ENCODE measurements at places on chromosomes 2 and 18.

DNA sequence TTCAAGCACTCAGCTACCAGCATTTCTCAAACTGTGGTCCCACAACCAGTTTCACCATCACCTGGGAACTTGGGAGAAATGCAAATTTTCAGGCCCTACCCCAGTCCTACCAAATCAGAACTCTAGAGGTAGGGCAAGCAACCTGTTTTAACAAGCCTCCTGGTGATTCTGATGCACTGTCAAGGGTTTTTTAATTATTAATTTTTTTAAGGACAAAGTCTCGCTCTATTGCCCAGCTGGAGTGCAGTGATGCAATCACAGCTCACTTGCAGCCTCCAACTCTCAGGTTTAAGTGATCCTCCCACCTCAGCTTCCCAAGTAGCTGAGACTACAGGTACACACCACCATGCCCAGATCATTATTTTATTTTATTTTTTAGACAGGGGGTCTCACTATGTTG, 7.8 kb downstream of the ACMSD start:
- H3K27ac ChIP-seq: no peak overlapping the region
- H3K4me3 ChIP-seq: no peak overlapping the region
- DNase-seq: no peak
- H3K4me1 ChIP-seq: no peaks in the 10 kb centered on the region

DNA sequence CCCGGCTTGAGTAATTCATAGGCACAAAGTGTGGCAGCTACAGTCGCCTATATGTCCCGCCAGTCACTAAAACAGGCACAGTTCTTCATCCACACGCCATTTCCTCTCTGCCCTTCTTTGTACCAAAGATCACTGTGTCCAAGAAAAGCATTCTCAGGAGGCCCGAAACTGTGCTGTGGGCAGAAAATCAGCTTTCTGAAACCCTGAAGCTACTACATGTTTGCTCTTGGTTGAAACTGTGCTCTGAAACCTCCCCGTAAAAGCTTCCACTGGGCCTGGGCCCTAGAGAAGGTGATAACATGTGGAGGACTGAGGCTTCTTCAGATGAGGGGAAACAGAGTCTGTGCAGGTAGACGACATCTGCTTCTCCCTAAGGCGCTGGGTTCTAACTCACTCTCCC, 75.6 kb upstream of the ID2 start:
- H3K27me3 ChIP-seq: no peaks in the 10 kb centered on the region
- H3K27ac ChIP-seq: no peak overlapping the region
- no peaks in the 10 kb centered on the region for H3K36me3 ChIP-seq
- H3K4me1 ChIP-seq: no peaks in the 10 kb centered on the region
- DNase-seq: no peak

- no peaks in the 10 kb centered on the region for H3K36me3 ChIP-seq
- no peak for DNase-seq
- no peaks in the 10 kb centered on the region for H3K4me1 ChIP-seq
Observed at GRCh38 chr2:154700136-154700535, 1.6 kb downstream of the KCNJ3 start.

GRCh38 chr2:202072737-202073401, at the start of gene KIAA2012:
Gene KIAA2012 (plus strand): TSS chr2:202073255. CDS start chr2:202073628, 373 bp downstream.
- no peak for DNase-seq
- no peaks in the 10 kb centered on the region for H3K4me1 ChIP-seq
- no peak within 1 kb of the TSS for H3K27ac ChIP-seq

- H3K27me3 ChIP-seq: no peaks in the 10 kb centered on the region
- H3K36me3 ChIP-seq: no peaks in the 10 kb centered on the region
- no peaks in the 10 kb centered on the region for H3K4me1 ChIP-seq
Observed at GRCh38 chr2:185700883-185701282, 37.7 kb upstream of the FSIP2 start.

DNA sequence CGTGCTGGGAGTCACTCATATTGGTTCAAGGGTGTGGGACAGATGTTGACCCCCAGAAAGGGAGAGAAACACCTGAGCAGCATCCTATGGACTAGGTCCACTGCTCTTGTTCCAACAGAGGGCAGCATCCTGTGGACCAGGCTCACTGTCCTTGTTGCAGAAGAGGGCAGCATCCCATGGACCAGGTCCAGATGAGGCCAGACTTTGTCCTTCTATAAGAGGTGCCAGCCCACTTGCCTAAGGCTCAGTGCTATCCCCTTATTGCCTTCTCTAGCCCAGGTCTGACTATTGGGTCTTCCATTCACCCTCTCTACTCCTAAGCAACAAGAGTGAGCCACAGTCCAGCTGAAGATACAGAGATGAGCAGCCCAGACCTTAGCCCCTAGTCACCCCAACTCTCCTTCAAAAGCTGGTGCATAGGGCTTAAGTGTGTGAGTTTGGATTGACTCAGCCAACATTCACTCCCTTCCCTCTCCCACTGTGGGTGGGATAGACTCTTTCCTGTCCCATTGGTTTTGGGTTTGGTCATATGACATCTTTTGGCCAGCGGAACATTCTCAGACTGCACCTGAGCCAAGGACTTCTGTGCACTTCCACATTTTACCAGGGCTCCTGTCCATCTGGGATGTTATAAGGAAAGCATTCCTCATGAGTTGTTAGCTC, 132.4 kb upstream of the GPC1 start:
- no peaks in the 10 kb centered on the region for H3K36me3 ChIP-seq
- no peaks in the 10 kb centered on the region for H3K27me3 ChIP-seq
- DNase-seq: no peak
- H3K4me3 ChIP-seq: no peak overlapping the region
- no peaks in the 10 kb centered on the region for H3K4me1 ChIP-seq

GRCh38 chr18:5295981-5296705, 617 bp upstream of the ZBTB14 start:
- peaks cover 4% of the 10 kb centered on the region for H3K27me3 ChIP-seq
- peak; percentile 99 for DNase-seq
- H3K27ac ChIP-seq: peak overlapping the region; percentile 81
- H3K4me3 ChIP-seq: peak overlapping the region; percentile 84

- no peaks in the 10 kb centered on the region for H3K27me3 ChIP-seq
- H3K27ac ChIP-seq: no peak overlapping the region
- DNase-seq: no peak
- H3K4me1 ChIP-seq: peaks cover 9% of the 10 kb centered on the region
- H3K36me3 ChIP-seq: peaks cover 3% of the 10 kb centered on the region
Observed at GRCh38 chr2:26049641-26050040, 15.8 kb downstream of the RAB10 start.

DNA sequence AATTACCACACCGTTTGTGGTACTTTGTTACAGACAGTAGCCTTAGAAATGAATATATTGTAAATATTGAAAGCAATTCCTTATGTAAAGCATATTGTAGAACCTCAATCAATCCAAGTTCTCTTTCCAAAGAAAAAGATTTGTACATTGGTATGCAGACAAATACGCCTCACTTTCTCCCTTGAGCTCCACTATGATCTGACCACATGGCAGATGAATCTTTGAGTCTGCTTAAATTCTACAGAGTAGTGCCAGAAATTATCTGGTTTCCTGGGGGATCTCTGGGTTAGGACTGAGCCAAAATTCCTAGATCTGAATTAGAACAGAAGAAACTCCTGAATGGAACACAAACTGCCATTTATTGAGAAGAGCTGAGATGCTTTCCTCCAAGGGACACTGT, 99.0 kb downstream of the CPO start:
- no peak overlapping the region for H3K27ac ChIP-seq
- no peak overlapping the region for H3K4me3 ChIP-seq
- no peaks in the 10 kb centered on the region for H3K4me1 ChIP-seq
- no peaks in the 10 kb centered on the region for H3K27me3 ChIP-seq
- DNase-seq: no peak
- H3K36me3 ChIP-seq: no peaks in the 10 kb centered on the region

GRCh38 chr2:61423714-61424113, 47.2 kb downstream of the USP34 start:
- H3K27ac ChIP-seq: peak overlapping the region; percentile 90
- no peaks in the 10 kb centered on the region for H3K27me3 ChIP-seq
- no peak overlapping the region for H3K4me3 ChIP-seq
- H3K4me1 ChIP-seq: peaks cover 56% of the 10 kb centered on the region
- no peak for DNase-seq

DNA sequence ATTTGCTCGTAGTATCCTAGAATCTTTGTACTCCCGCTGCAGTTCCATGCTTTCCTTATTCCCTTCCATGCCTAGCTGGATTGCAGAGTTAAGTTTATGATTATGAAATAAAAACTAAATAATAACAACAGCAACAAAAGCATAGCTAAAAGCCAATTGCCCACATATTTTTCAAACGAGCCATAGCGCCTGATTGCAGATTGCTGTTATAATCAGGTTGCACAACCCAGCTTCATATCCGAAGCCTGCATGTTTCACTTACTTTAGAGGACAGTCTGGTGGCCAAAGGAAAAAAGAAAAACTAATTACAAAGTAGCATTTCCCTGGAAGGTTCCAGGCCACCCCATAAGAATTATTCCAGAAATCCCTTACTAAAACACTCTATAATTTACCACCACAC, 31.9 kb upstream of the PNO1 start:
- no peak overlapping the region for H3K4me3 ChIP-seq
- no peak overlapping the region for H3K27ac ChIP-seq
- H3K36me3 ChIP-seq: no peaks in the 10 kb centered on the region
- no peaks in the 10 kb centered on the region for H3K27me3 ChIP-seq
- no peak for DNase-seq

DNA sequence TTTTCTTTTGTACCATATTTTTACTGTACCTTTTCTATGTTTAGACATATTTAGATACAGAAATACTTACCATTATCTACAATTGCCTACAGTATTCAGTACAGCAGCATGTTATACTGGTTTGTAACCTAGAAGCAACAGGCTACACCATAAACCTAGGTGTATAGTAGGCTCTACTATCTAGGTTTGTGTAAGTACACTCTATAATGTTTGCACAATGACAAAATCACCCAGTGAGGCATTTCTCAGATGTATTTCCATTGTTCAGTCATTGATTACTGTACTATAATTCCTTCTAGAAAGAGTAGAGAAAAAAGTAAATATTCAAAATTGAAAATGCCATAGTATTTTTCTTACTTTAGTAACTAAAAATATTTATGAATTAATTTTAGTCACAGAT, 490.1 kb upstream of the REG3G start:
- H3K4me3 ChIP-seq: no peak overlapping the region
- no peak overlapping the region for H3K27ac ChIP-seq
- DNase-seq: no peak
- no peaks in the 10 kb centered on the region for H3K27me3 ChIP-seq
- H3K36me3 ChIP-seq: no peaks in the 10 kb centered on the region
- H3K4me1 ChIP-seq: no peaks in the 10 kb centered on the region

GRCh38 chr2:83464444-83464843, 994.6 kb downstream of the SUCLG1 start:
- H3K27ac ChIP-seq: no peak overlapping the region
- H3K4me3 ChIP-seq: no peak overlapping the region
- no peaks in the 10 kb centered on the region for H3K27me3 ChIP-seq
- no peaks in the 10 kb centered on the region for H3K4me1 ChIP-seq
- no peaks in the 10 kb centered on the region for H3K36me3 ChIP-seq

GRCh38 chr2:46200861-46201605, 96.2 kb upstream of the EPAS1 start:
- no peaks in the 10 kb centered on the region for H3K36me3 ChIP-seq
- no peak for DNase-seq
- H3K4me3 ChIP-seq: no peak overlapping the region
- no peaks in the 10 kb centered on the region for H3K4me1 ChIP-seq
- no peak overlapping the region for H3K27ac ChIP-seq

- H3K4me3 ChIP-seq: no peak overlapping the region
- H3K27ac ChIP-seq: no peak overlapping the region
- DNase-seq: no peak
- no peaks in the 10 kb centered on the region for H3K36me3 ChIP-seq
Observed at GRCh38 chr2:180352620-180353019, 345.5 kb upstream of the CWC22 start.

- H3K27ac ChIP-seq: no peak overlapping the region
- H3K27me3 ChIP-seq: peaks cover 19% of the 10 kb centered on the region
- H3K36me3 ChIP-seq: no peaks in the 10 kb centered on the region
- no peak overlapping the region for H3K4me3 ChIP-seq
- no peak for DNase-seq
Observed at GRCh38 chr18:37489998-37490397, 75.6 kb downstream of the CELF4 start.

DNA sequence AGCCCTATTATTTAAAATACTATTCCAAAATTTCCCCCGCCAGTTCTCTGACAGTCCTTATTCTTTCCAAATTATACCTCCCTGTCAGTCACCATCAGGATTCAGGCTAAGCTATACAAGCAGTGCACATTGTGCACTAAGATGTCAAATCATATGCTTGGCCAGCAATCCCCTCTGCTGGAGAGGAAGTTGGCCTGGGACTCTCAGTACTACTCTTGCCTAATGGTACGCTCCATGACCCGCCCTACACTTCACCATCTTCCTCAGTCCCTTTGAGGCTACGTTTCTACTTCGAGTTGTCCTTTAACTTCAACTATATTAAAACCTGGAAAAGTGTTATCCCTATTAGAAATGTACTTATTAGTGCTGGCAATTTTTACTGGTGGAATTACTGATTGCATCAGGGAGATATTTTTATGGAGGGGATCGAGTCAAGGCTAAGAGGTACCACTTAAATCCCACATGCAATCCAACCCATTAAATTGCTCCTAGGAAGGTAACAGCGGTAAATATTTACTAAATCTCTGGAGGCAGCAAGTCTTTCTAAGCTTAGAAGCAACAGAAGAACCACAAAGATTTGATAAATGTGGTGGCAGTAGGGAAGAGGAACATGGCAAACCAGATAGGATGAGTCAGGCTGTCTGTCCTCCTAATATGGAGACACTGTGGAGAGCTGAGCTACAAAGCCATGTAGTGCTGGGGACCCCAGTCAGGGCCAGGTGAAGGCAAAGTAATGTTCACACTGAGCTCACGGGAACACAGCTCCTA, 2.7 kb downstream of the USP40 start:
- no peak overlapping the region for H3K27ac ChIP-seq
- H3K36me3 ChIP-seq: no peaks in the 10 kb centered on the region

DNA sequence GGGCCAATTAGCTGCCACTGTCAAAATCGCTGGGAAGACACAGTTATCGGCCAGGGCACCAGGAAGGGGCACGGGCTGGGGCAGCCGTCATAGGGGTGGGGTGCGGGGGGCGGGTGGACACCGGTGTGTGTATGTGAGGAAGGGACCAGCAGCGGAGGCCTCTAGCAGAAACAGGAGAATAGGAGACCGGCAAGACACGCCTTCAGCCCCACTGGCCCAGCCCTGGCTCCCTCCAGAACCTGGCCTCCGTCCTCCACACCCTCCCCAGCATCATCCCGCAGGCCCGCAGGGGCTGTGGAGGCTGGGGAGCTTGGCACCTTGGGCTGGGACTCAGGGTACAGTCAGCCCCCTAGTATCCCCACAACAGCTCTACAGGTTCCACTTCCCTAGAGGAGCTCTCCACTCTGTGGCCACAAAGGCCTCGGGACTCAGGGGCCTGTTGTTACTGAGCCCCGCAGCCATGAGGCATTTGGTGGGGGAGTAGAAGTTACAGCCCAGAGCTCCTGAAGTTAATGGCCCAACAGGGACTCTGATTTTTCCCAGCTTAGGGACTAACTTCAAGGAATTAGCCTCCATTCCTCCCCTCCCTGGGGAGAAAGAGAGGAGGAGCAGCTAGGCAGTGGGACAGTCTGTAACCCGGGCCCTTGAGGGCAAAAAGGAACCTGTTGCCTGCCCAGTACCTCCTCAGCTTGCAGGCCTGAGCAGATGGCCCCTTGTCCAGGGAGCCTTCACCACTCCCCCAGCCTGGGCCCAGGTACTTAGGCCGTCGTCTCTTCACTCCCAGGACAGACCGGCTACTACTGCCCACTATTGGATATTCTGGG, 19.9 kb downstream of the SH2D6 start:
- no peak overlapping the region for H3K4me3 ChIP-seq
- H3K4me1 ChIP-seq: peaks cover 40% of the 10 kb centered on the region
- no peaks in the 10 kb centered on the region for H3K36me3 ChIP-seq
- no peak for DNase-seq
- H3K27me3 ChIP-seq: peaks cover 3% of the 10 kb centered on the region
- peak overlapping the region; percentile 86 for H3K27ac ChIP-seq
